ENCODE measurements at places on chromosomes 4 and X.
A peak's percentile ranks its signal among the peaks of the same experiment; 100 is the strongest.

GRCh38 chr4:149498246-149498645, 317.4 kb downstream of the IQCM start:
- no peak for DNase-seq

DNA sequence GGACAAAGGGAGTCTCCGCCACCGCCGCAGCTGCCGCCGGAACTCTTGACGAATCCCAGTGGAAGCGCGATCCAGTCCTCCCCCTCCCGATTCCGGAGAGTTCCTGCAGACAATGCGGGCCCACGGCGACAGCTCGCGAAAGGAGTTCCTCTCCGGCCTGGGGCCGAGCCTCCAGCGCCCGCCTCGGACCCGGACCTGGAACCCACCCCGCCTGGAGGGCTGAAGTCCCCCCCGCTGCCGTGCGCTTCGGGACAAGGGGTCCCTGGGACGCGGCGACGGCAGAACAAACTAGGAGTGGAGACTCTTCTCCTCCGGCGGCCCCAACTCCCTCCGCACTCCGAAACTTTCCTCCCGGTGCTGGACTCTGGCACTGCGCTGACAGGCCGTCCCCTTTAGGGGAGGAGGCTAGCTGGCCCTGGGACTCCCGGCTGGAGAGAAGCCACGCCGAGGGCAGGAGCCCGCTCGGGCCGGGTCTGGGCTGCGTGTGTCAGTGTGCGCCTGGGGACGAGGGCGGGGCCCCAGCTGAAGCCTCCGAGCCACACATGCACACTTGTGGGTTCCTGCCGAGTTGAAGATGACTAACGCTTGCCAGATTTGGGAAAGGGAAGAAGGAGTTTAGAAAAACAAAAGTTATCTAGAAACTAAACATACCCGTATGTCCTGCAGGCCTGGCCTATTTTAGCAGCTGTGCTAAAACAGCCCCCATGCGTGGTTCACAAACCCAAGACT, at the start of gene ANTXR2:
ANTXR2 (minus strand) TSS at position 486 of the 729 bp plus-strand sequence. CDS start 669 bp downstream, outside the sequence.
- peak; percentile 54 for DNase-seq

DNA sequence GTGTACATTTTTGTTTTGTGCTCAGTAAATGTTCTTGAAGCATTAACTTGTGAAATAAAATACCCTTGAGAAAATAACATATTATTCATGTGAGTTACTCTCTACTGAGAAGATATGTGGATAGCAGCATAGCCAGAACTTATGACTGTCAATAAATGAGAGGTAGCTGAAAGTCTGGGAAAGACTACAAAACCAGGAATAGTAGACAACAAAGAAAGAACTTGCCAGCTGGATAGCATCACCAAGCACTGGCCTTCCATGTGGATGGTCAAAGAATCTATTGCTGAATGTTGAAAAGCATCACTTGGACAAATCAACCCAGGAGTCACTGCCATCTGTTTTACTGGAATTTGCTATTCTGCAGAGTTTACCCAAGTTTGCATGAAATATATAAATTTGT, 650.0 kb upstream of the HTR2C start:
- no peak for DNase-seq

- no peak for DNase-seq
These were observed 162.0 kb downstream of the SNCA start for GRCh38 chr4:89674876-89675459.

DNA sequence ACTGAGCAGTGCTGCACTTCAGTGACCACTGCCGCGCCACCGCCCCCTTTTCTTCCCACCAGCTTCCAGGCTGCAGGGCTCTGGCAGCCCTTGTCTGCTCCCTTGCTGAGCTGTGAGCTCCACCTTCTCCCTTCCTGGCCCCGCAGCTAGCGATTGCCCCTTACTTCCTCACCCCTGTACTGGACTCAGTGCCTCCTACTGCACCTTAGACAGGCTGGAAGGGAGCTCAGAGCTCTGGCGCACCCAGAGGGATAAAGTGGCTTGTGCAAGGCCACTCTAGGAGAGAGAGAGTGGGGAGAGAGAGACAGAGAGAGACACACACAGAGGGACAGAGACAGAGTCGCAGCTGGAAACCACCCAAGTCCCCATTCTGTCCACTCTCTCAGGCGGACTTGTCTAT, 6.0 kb downstream of the RASL11B start:
- DNase-seq = peak; percentile 12

DNA sequence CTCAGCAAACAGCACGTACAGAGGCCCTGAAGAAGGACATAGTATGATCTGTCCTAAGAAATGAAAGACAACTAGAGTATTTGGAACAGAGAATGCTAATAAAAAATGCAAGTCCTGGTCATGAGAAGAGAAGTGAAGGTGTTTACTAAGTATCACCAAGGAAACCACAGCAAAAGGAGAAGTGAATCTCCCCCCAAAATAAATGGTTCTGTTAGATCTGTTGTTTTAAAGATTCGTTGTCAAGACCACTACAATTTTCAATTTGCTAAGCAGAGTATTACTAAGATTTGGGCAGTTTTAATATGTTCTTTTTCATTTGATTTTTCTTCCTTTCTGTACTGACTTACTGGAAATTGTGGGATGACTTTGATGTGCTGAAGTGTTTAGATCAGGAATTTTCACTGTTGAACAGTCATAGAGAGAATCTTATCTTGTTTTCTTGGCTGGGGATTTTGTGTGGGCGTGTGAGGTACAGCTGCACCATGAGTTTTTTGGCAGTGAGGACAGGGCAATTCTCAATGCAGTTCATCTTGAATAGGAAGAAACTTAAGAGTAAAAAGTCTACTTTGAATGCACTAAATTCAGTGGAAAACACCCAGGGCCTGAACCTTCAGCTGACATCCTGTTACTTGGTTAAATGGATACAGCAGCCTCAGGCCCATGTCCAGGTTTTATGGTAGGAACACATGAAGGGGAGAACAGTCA, 132.2 kb downstream of the STIM2 start:
- DNase-seq = peak; percentile 6

Data from anterior cingulate cortex (tissue), 58 donors.